ENCODE measurements at places on chromosomes 4 and X. TPM values are rescaled to one million over a fixed set of nuclear protein-coding genes. Genes with fewer than 3 reads are reported as not detected.

TLL1 gene
- total RNA-seq: 0.16 TPM

NMU gene
- 1.7 TPM for total RNA-seq

CXCL10 gene
- total RNA-seq: not detected

HPGDS gene
- not detected for total RNA-seq

SEPTIN6 gene
- 40.2 TPM for total RNA-seq

DOK7 gene
- total RNA-seq: not detected

HTATSF1 gene
- 60.4 TPM for total RNA-seq

TCEANC gene
- total RNA-seq: 3.0 TPM

- DNase-seq: no peak
These were observed 55.8 kb downstream of the DOCK11 start for GRCh38 chrX:118551426-118551825.

DNA sequence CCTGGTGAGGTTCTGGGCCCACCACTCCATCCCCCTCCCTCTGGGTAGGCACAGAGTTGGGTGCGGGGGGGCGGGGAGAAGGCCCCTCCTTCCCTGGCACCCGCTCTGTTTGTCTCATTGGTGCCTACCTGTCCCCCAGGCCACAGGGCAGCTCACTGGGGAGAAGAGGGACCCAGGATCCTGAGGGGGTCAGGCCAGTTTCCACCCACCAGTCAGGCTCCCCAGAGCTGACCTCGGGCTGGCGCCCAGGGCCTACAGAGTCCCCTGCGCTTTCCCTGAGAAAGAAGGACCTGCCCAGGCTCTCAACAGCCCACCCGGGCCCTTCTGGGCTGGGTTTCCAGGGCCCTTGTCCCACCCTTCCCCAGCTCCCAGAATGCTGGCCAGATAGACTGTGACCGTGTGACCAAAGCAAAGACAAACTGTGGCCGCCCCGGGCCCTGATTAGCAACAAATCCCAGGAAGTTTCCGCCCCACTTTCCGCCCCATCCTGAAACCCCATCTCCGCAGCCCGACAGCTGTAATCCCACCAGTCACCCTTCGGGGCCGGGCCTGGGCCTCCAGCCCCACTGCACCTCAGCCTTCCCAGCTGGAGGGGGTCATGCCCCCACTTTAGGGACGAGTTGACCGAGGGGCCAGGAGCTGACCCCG lies 33.8 kb upstream of the FGFR3 start:
- no peak for DNase-seq

- no peak for DNase-seq
These were observed 90.2 kb upstream of the SOD3 start for GRCh38 chr4:24705016-24705753.

GRCh38 chrX:1239681-1240142 lies 27.3 kb upstream of the CRLF2 start:
- DNase-seq: no peak

DNA sequence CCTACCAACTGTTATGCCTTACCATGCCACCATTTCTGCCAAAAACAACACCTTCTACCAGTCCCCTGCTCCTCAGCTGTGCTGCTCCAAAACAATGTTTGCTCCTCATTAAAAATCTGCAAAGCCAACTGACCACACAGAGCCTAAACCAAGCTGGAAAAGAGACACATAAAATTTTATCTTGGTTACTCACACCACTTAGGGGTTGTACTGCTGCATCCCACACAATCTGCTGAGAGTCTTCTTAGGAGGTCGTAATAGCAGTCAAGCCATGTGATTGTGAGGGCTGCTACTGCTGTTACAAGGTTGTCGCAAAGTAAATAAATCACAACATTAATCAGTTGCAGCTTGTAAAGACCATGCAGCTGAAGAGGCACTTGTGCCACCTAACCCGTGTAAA lies 607.4 kb upstream of the FAM241A start:
- no peak for DNase-seq

GRCh38 chrX:148047200-148047599 lies 66.1 kb downstream of the FMR1NB start:
- DNase-seq: no peak

DNA sequence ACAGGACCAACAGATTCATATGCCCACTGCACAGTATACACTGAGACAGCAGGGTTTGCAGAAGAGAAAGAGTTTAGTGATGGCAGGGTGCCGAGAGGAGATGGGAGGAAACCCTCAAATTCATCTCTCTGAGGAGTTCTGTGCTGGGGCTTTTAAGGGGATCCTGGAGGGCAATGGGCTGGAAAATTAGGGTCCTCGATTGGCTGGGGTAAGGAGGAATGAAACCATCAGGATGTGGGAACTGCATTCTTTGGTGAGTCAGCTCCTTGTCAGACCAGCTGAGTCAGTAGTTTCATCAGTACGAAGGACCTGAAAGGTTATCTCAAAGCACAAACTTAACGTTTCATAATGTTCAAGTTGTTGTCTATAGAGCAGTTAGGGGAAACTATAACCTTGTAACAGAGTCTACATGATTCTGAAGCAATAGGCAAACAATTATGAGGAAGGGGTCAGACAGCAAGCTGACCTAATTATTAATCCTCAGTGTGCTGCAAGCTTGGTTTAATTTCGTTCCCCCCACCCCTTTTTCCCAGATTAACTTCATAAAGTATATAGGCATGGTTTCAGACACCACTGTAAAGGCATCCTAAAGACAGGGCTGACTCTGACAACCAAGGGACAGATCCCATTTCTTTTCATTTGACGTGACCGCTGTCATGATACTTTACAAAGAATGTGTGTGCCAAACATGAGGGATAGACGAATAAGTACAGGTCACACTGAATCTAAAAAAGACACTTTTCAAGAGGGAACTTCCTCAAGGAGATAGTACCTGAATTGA lies 1.5 kb upstream of the MSMO1 start:
- no peak for DNase-seq

DNA sequence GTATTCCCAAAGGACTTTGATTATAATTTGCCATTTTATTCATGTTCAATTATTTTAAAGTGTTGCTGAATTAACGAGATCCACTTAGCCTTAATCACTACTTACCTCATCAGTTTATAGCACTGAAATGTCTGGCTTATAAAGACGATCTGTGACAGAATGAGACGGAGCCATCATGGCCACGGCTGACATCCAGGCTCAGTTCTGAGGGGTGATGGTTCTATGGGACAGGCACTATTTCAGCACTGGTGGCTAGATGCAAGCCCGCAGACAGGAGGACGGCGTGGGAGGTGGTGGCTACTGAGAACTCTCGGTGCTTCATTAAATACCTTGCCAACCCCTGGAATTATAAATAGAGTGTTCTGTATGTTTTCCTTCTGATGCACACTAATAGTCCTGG lies 1084.2 kb upstream of the TENM3 start:
- DNase-seq: no peak

GRCh38 chr4:114273238-114273637 lies 293.8 kb upstream of the ARSJ start:
- DNase-seq: no peak

GRCh38 chr4:87461281-87461700 lies 38.9 kb downstream of the NUDT9 start:
- no peak for DNase-seq

DNA sequence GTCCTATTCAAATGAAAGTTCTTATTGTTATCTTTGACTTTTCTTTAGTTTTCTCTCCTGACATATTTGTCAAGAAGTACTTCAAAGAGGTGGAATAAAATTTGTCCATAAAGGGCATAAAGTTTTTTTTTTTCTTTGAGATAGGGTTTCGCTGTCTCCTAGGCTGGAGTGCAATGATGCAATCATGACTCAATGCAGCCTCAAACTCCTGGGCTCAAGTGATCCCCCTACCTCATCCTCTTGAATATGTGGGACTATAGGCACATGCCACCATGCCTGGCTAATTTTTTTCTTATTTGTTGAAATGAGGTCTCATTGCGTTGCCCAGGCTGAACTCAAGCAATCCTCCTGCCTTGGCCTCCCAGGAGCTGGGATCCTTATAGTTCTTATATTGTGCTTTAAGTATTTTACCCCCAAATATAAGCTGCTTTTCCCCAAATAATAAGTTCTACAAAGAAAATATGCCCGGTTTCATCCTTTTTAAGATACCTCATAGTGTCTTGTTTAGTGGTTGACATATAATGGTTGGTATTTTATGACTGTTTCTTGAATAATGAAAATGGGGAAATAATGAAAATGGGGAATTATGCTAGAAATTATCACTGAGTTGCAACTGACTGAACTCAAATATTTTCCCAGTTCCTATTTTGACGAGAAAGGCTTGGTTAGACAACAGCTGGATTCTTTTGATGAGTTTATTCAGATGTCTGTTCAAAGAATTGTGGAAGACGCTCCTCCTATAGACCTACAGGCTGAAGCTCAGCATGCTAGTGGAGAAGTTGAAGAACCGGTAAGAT lies 11.6 kb downstream of the POLR2B start:
- no peak for DNase-seq

DNA sequence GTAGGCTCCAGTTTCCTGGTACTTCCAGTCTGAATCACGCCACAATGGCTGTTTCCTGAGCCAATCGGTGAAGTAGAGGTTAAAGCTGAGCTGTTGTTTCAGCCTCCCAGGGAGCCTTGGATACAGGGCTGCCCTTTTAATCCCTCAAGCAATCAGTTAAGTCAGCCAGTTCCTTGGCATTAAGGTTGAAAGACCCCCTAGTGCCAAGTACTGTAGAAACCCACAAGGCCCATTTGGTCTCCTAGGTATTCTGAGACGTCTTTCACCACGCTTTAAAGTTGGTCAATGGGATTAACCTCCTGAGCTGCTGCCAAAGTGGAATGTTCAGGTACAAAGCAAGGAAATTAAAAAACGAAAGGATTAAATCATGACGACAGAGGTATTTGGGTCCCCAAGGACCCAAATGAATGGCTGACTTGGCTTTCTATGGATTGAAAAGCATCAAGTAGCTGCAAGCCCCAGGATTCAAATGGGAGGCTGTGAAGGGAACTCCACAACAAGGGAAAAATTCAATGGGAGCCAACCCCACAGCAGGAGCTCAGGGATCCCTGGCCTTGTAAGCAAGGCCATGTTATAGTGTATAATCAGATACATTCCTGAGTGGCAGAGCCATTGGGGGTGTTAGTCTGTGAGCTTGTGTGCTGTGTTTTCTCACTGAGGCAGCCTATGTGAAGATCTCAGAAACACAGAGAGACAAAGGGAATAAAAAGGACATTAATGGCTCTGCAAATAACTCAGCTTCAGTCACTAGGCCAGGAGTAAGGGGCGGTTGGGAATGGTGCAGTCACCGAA lies 86.0 kb downstream of the ATG4A start:
- no peak for DNase-seq

GRCh38 chr4:16289897-16290554 lies 63.8 kb upstream of the TAPT1 start:
- no peak for DNase-seq

GRCh38 chr4:149699642-149700041 lies 116.0 kb downstream of the IQCM start:
- no peak for DNase-seq

GRCh38 chrX:140317462-140317861 lies 187.4 kb downstream of the SOX3 start:
- no peak for DNase-seq

- DNase-seq: no peak
These were observed 919 bp upstream of the SEC24B start for GRCh38 chr4:109432696-109433095.

GRCh38 chr4:115171220-115171619 lies 57.8 kb upstream of the NDST4 start:
- DNase-seq: no peak

DNA sequence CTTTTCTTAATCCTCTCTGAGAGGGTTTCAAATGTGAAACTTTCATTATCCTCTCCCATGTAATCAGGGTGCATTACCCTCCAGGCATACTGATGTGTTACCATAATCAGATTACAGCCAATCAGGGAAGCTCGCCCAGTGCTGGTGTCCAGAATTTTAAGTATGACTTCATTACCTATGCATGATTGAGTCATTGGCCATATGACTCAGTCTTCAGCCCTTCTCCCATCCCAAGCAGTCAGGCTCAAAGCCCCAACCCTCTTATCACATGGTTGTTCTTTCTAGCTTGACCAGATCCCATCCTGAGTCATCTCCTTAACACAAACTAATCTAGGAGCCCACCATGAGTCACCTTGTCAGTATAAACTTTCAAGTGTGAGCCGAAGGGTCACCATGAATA lies 1668.1 kb upstream of the AGA start:
- no peak for DNase-seq

DNA sequence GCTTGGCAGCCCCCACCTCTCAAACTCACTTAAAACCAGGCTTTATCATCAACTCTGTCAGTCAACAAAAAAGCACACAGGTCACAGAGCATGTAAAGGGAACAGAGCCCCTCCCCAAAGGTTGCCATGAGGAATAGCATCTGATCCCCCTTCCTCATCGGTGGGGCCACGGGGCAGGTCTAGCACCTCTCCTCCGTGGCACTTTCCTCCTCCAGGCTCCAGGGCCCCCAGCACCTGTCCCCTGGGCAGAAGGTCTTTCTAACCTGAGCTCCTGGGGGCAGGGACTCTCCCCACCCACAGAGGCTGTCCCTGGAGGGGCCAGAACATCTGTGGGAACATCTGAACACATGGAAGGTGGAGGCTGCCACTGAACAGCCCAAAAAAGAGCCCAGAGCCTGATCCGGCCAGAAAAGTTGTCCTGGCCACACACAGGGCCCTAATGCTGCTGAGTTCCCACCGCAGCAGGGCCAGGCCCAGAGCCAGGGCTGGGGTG lies 65.7 kb downstream of the ZFYVE28 start:
- no peak for DNase-seq

DNA sequence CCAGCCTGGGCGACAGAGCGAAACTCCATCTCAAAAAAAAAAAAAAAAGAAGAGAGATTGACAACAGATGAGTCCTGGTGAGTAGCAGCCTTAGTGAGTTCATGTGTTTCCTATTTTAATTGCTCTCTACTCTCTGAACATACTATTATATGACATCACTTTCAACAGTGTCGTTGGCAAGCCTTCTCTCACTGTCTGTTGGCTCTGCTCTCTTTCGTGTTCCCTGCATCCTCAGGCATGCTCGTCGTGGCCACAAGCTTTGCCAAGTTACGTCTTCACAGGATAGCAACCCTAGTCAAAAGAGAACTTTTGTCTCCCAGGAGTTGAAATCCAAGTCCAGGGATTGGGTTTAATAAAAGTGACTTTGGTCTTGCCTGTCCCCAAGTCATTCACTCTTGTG lies 117.1 kb upstream of the EGFL6 start:
- DNase-seq: no peak

DNA sequence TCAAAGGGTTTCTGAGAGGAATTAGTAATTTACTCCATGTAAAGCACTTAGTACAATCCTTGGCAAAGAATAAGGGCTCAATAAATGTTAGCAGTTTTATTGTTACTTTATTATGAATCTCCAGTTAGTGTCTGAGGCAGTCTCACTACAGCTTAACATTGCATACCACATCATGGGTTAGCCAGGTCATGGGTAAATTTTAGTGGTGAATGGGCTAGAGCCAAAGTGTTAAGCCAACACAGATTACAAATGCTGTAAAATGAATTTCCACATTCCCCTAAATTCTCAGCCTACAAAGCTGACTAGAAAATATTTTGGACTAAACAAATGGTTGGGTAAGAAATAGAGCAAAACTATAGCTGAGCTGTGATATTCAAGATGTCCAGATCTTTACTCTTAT lies 72.4 kb downstream of the NRK start:
- no peak for DNase-seq

All from progenitor cell of endocrine pancreas (in vitro differentiated cells).